ENCODE measurements at places on chromosomes 3 and 15.

- no peak for DNase-seq
These were observed 35.2 kb downstream of the BDH1 start for GRCh38 chr3:197520311-197521276.

- no peak for DNase-seq
These were observed 4.1 kb downstream of the SPATA12 start for GRCh38 chr3:57064572-57064971.

- no peak for DNase-seq
These were observed 196.9 kb upstream of the PRICKLE2 start for GRCh38 chr3:64422192-64422591.

DNA sequence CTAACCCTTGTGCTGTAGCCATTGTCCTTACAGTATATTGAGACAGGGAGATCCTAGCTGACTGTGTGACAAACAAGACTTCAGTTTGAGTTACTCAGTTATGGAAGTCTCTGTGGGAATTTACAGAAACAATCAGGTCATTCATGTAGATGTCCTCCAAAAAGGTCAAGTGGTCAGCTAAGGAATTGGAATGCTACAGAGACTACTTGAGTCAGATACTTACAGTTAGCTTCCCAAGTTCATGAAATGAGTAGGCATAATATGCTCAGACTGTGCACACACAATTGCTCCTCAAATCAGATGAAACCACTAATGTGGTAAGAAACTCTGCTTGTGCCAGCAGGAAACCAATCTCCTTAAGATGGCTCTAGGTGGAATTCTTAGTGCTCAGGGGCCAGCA, 985.7 kb downstream of the NSUN3 start:
- DNase-seq = no peak

DNA sequence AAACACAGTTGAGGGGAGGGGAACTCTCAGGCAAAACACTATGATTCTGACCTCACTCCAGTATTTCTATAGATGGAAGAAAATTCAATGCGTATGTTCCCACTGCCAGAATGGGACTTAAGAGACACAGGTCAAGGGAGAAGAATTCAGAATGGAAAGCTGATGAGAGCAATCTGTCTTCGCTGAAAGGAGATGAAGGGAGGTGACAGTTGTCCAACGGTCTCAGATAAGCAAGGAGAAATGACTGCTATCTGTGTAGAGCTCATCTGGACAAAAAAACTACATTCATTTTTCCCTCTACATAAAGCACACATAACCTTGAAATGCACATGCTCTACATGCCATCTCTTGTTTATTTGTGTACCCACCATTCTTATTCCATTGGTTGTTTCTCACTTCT, 405.1 kb downstream of the LSAMP start:
- no peak for DNase-seq

GRCh38 chr3:135352213-135352612, 557.2 kb downstream of the EPHB1 start:
- DNase-seq = no peak

DNA sequence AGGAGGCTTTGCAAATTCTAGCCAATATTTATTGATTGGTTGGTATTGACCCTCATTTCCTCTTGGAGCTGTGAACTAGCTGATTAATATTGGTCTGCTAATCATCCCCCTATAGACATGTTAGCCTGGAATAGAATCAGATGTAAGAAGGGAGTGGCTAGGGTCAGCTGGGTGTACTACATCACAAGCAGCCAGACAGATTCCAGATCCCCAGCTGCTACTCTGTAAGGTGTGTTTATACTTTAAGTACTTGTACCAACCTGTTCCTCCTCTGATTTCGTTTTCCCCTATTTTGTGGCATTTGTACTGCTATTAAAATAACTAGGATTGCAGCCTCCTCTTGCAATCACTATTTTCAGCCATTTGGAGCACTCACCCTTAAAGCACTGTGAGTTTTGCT, 49.9 kb downstream of the PARP15 start:
- DNase-seq = no peak

- no peak for DNase-seq
These were observed 199.4 kb downstream of the OCA2 start for GRCh38 chr15:27899583-27900285.

- DNase-seq = no peak
These were observed 14.7 kb upstream of the HHLA2 start for GRCh38 chr3:108281670-108282069.

- DNase-seq = no peak
These were observed 76.2 kb downstream of the OCA2 start for GRCh38 chr15:28022961-28023360.

Data from activated CD4-positive, alpha-beta T cell treated with anti-CD3 and anti-CD28 coated beads, Interleukin-2, amount 10 ng/mL, durations not matched to agents 7 days and 5 days (primary cell).